ENCODE measurements at places on chromosomes 16 and 17. TPM values are rescaled to one million over a fixed set of nuclear protein-coding genes. Genes with fewer than 3 reads are reported as not detected.

NPIPA5 gene
- 13.1 TPM for total RNA-seq

CDK5RAP3 gene
- total RNA-seq = 175 TPM

NECAB2 gene
- not detected for total RNA-seq

RNF135 gene
- 5.0 TPM for total RNA-seq

IL34 gene
- total RNA-seq = not detected

CLDN7 gene
- not detected for total RNA-seq

CMIP gene
- total RNA-seq = 28.8 TPM

GAS2L2 gene
- 0.07 TPM for total RNA-seq

TRPV2 gene
- 24.8 TPM for total RNA-seq

- no peaks in the 10 kb centered on the region for H3K27me3 ChIP-seq
- H3K27ac ChIP-seq = peak overlapping the region; percentile 28
- H3K4me1 ChIP-seq = peaks cover 40% of the 10 kb centered on the region
- peak; percentile 80 for DNase-seq
These were observed 4.7 kb upstream of the IRF8 start for GRCh38 chr16:85894266-85894665.

DNA sequence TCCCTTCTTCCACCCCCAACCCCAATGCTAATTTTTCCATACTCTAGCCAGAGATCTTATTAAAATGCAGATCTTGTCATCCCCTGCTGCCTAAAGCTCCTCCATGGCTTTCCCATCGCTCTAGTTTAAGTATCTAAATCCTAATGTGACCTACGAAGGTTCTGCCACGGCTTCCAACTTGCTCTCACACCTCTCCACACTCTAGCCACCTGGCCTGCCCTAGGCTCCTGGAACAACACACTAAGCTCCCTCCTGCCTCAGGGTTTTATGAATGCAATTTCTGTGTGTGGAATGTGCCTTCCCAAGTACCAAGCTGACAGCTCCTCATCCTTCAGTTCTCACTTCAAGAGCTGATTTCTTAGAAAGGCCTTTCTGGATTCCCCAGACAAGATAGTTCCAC lies 16.6 kb downstream of the NXPH3 start:
- no peaks in the 10 kb centered on the region for H3K4me1 ChIP-seq
- no peak overlapping the region for H3K4me3 ChIP-seq
- no peaks in the 10 kb centered on the region for H3K27me3 ChIP-seq
- no peak overlapping the region for H3K27ac ChIP-seq

GRCh38 chr17:42198897-42199296 lies 4.6 kb upstream of the GHDC start:
- DNase-seq = no peak

- no peaks in the 10 kb centered on the region for H3K36me3 ChIP-seq
- no peak overlapping the region for H3K4me3 ChIP-seq
- no peak for DNase-seq
- H3K4me1 ChIP-seq = peaks cover 25% of the 10 kb centered on the region
These were observed 6.3 kb upstream of the CBX4 start for GRCh38 chr17:79845601-79845949.

- no peaks in the 10 kb centered on the region for H3K36me3 ChIP-seq
- no peak overlapping the region for H3K27ac ChIP-seq
- peaks cover 3% of the 10 kb centered on the region for H3K4me1 ChIP-seq
- no peaks in the 10 kb centered on the region for H3K27me3 ChIP-seq
- no peak overlapping the region for H3K4me3 ChIP-seq
These were observed 177.7 kb downstream of the MYO1D start for GRCh38 chr17:32699247-32699646.

DNA sequence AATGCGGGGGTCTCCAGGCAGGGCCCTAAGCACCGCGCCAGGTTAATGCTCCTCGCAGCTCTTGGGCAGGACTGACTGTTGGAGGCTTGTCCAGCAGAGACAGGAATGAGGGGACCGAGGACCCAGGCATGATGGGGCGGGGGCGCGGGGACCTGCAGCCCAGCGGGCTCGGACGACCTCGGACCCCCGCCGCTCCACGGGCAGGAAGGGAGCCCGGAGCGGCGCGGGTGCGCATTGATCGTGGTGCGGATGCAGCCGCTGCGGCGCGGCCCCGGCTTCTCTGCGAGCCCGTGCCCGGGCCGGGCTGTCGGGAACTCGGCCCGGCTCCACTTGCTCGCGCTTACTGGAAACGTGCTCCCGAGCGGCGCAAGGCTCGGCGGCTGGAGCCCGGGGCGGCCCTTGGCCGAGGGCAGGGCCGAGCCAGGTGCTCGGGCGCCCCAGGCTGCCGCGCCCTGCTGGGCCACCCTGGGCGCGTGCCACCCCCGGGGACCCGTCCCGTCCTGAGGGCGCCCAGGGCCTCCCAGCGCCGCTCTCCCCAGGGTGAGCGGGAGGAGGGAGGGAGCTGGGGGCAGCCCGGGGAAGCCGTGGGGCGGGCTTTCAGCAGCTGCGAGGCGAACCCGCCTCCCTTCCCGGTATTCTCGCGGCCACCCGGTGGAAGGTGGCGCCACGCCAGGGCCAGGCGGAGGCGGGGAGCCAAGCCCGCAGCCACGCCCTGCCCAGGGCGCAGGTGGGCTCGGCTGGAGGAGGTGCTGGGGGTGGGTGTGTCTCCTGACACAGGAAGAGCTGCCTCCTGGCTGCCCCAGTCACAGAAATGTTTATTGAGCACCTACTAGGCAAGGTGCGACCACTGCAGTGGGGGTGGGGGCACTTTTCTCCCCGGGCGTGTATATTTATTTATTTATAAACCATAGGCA lies 45.9 kb downstream of the SOCS3 start:
- DNase-seq = peak; percentile 89
- no peaks in the 10 kb centered on the region for H3K27me3 ChIP-seq
- peaks cover 41% of the 10 kb centered on the region for H3K4me1 ChIP-seq

DNA sequence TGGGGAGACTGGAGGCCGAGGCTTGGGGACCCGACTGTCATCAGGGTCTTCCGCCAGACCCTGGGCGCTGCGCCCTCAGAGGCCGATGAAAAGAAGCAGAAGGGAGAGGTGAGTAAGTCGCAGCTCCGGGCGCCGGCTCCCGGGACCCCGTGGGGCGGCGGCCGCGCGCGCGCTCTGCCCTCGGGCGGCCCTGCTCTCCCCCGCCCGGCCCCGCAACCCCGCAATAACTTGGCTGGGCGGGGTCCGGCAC lies 392 bp upstream of the ABHD15 start:
- H3K36me3 ChIP-seq = peaks cover 7% of the 10 kb centered on the region
- no peak for DNase-seq
- H3K4me3 ChIP-seq = peak overlapping the region; percentile 94
- H3K4me1 ChIP-seq = peaks cover 12% of the 10 kb centered on the region
- no peaks in the 10 kb centered on the region for H3K27me3 ChIP-seq
- peak overlapping the region; percentile 75 for H3K27ac ChIP-seq

- H3K27ac ChIP-seq = peak overlapping the region; percentile 56
- H3K4me3 ChIP-seq = no peak overlapping the region
- DNase-seq = no peak
- peaks cover 40% of the 10 kb centered on the region for H3K36me3 ChIP-seq
- no peaks in the 10 kb centered on the region for H3K27me3 ChIP-seq
These were observed 4.4 kb downstream of the CYBC1 start for GRCh38 chr17:82446124-82446523.

- no peak overlapping the region for H3K27ac ChIP-seq
- no peak for DNase-seq
- no peak overlapping the region for H3K4me3 ChIP-seq
- H3K36me3 ChIP-seq = no peaks in the 10 kb centered on the region
- H3K27me3 ChIP-seq = no peaks in the 10 kb centered on the region
- peaks cover 6% of the 10 kb centered on the region for H3K4me1 ChIP-seq
These were observed 7.0 kb upstream of the CYB561 start for GRCh38 chr17:63452962-63453551.

- peaks cover 2% of the 10 kb centered on the region for H3K4me1 ChIP-seq
- no peak overlapping the region for H3K4me3 ChIP-seq
- H3K36me3 ChIP-seq = no peaks in the 10 kb centered on the region
- no peak for DNase-seq
These were observed 4.0 kb upstream of the CDH11 start for GRCh38 chr16:65125871-65126270.

Data from activated naive CD4-positive, alpha-beta T cell treated with anti-CD3 and anti-CD28 coated beads for 36 hours (primary cell).